ENCODE measurements at places on chromosomes 5 and 9.
A peak's percentile ranks its signal among the peaks of the same experiment; 100 is the strongest.

GRCh38 chr9:130927995-130928900 is 10.8 kb downstream of the FIBCD1 start:
- DNase-seq = no peak

- peak; percentile 6 for DNase-seq
These were observed 423.7 kb downstream of the ANXA1 start for GRCh38 chr9:73575101-73576060.

- DNase-seq = no peak
These were observed at the start of gene TRAF1 for GRCh38 chr9:120926397-120926928. Gene TRAF1 (minus strand): TSS chr9:120926796. CDS start chr9:120926075, 721 bp downstream.

DNA sequence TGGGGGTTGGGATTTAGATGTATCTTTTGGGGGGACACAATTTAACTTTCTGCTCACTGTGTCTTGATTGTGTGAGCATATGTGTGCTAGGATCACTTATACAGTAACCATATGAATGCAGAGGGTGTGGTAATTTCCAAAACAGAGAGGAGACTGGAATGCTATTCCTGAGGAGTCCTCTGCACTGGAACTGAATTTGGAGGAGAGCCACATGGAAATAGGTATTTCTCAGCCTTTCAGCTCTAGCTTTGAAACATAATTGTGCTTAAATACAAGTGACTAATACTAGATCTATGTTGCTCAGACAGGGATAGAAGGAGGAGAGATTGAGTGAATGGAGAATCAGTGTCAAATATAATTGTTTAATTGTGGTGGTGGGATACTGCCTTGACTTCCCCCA is 45.5 kb downstream of the FOCAD start:
- no peak for DNase-seq

GRCh38 chr5:152556784-152557183 is 151.7 kb upstream of the NMUR2 start:
- DNase-seq = no peak

- no peak for DNase-seq
These were observed 50.3 kb downstream of the SAR1B start for GRCh38 chr5:134582281-134582680.

DNA sequence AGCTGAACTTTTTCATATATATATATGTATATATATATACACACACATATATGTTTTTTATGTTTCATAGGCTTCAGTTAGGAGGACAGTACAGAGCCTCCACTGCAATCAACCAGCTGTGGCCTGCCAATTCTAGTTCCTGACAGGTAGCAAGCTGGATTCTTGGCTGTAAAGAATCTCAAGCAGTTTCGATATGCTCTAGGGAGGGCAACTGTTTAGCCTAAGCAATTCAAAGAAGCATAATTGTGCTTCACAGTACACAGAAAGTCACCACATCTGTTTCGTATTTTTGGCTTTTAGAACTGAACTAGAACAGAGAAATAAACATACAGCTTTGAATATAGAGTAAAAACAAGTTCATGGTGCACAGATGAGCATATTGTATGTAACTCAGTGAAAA is 152.4 kb upstream of the ARRDC3 start:
- no peak for DNase-seq

GRCh38 chr9:2248768-2249265 is 233.7 kb downstream of the SMARCA2 start:
- no peak for DNase-seq

DNA sequence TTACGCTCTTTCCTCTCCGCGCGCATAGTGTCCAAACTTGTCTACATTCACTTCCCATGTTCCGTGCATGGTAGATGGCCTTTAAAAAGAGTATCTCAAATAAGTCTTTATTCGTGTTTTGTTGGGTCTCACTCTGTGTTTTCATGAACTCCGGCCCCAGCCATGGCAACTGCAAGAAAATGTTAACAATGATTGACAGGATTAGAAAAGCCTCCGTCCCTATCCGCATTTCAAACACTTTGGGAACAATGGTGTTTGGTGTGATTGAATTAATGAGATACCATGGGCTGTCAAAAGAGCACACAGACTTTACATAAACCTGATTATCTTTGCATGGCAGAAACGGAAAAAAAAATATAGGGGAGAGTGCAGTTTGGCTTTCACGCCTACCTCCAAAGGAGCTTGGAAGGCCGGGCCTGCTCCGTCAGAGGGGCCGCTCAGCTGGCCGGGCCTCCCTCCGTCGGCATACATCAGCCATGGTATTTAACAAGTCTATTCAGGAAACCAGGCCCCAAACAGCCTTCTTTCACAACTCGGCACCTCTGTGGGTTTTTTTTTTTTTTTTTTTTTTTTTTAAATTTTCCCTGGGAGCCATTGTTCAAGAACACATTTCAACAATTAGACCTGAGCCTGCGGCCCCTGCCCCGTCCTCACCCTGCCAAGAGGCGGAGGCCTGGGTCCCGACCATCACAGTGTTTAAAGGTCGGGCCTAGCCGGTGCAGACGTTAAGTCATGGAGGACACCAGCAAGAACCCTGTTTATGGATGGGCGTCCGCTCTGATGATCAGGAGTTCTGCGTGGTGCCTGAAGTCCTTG is 323.8 kb upstream of the IRX4 start:
- DNase-seq = no peak

GRCh38 chr9:117775591-117775990 is 71.4 kb downstream of the TLR4 start:
- no peak for DNase-seq

- DNase-seq = no peak
These were observed 21.7 kb upstream of the FIBCD1 start for GRCh38 chr9:130960522-130961378.

DNA sequence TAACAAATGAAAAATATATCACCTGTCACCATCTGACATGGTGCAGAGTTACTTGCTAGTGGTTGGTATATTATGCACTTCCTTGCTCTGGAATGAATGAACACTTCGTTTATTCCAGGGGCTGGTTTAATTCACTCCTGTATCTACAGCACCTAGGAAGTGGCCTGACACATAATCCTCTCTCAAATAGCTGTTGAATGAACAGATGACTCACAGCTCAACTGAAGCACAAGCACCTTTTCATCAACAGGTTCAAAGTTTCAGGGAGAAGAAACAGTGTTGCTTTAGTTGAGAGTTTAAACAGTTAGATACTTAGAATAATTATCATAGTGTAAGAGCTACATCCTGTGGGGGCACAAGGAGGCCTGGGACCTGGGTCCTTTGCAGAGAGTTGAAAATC is 135.0 kb upstream of the DAP start:
- DNase-seq = no peak

DNA sequence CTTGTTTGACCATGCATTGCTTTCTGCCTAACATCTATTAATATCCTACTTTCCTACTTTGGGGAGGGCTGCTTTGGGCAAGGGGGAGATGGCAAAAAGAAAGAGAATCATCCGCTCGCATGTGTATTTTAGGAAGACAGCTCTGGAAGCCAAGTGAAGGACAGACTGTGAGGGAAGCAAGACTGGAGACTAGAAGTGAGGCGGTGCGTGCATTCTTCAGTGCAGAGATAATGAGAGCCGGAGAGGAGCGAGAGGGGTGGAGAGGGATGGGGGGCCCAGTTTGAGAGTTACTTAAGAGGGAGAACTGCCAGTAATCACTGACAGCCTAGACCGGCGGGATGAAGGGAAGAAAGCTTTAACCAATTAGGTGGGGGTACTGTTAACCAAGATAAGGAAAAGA is 151.7 kb upstream of the RAPGEF1 start:
- DNase-seq = no peak

DNA sequence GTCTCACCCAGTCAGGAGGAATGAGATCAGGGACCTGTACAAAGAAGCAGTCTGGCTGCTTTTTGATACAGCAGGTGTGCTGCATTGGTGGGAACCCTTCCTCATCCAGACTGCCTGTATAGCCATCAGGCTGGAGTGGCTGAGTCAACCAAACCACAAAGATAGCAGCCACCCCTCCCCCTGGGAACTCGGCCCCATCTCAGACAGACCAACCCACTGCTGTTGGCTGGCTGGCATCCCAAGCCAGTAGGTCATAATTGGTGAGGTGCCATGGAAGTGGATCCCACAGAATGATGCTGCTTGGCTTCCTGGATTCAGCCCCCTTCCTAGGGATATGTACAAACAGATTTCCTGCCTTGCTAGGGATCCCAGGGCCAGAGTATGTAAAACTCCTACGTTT is 60.9 kb downstream of the YTHDC2 start:
- DNase-seq = no peak

GRCh38 chr5:24712947-24713346 is 68.2 kb upstream of the CDH10 start:
- no peak for DNase-seq

GRCh38 chr9:95770653-95771131 is 104.8 kb upstream of the ERCC6L2 start:
- no peak for DNase-seq

DNA sequence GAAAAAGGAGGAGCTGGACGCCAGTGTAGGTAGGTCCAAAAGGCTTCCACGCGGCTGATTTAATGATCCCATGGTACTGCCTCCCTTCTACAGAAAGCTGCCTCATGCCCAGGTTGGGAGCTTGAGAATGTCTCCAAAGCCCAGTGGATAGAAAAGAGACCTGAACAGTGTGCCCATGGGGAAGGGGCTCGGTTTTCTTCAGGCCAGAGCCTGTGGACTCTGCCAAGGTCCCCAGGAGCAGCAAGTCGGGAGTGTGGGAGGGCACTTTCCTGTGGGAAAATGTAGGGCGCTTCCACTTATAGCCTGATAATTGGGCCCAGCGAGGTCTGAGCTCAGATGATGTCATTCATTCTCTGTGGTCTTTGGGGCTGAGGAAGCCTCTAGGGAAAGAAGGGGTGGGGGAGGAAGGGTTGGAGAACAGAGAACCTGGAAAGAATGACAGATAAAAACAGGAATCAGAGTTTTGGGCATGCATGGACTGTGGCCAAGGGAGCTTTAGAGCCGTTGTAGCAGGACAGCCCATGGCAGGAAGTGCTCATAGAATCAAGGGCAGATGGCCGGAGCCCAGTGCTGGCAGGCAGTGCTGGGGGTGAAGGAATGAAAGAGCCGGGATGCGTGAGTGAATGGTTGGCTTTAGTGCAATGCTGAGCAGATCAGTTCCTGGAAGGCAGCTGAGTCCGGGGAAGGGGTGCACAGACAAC is 42.5 kb upstream of the SH3PXD2B start:
- peak; percentile 37 for DNase-seq

DNA sequence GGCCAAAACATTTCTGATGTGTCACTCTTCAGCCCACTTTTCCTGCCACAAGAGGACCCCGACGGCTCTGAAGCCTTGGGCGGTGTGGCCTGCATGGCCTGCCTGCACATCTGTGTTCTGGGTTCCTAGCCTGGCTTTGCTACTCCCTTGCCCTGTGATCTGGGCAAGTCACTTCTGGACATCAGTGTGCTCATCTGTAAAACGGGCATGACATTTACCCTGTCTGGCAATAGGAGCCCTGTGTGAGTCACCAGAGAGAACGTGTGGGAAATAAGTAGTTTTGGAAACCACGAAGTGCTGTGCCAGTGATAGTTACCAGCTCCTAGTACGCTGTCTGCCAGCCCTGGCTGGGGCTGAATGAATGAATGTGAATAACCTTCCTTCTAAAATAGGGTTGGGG is 90.8 kb downstream of the MACROH2A1 start:
- no peak for DNase-seq

GRCh38 chr9:35757226-35757891 is 3.3 kb upstream of the MSMP start:
- DNase-seq = peak; percentile 34

DNA sequence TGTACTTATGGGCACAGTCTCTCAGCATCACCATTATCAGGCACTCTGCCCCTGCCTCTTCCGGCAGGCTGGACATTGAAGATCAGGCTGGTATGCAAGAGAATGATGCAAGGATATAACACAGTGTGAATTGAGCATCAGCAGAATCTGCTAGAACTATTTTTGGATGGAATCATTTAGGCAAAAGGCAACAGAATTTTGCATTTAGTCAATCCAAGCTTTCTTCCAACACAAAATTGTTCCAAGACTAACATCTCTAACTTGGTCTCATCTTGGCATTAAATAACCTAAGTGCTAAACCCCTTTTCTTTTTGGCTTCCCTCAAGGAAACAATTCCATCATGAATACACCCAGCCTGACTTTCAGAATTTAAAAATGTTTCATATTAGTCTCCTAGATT is 339.9 kb downstream of the PRELID2 start:
- no peak for DNase-seq

GRCh38 chr9:19430201-19430760 is 21.5 kb downstream of the ACER2 start:
- no peak for DNase-seq

- no peak for DNase-seq
These were observed 15.3 kb downstream of the NCS1 start for GRCh38 chr9:130187523-130187846.

DNA sequence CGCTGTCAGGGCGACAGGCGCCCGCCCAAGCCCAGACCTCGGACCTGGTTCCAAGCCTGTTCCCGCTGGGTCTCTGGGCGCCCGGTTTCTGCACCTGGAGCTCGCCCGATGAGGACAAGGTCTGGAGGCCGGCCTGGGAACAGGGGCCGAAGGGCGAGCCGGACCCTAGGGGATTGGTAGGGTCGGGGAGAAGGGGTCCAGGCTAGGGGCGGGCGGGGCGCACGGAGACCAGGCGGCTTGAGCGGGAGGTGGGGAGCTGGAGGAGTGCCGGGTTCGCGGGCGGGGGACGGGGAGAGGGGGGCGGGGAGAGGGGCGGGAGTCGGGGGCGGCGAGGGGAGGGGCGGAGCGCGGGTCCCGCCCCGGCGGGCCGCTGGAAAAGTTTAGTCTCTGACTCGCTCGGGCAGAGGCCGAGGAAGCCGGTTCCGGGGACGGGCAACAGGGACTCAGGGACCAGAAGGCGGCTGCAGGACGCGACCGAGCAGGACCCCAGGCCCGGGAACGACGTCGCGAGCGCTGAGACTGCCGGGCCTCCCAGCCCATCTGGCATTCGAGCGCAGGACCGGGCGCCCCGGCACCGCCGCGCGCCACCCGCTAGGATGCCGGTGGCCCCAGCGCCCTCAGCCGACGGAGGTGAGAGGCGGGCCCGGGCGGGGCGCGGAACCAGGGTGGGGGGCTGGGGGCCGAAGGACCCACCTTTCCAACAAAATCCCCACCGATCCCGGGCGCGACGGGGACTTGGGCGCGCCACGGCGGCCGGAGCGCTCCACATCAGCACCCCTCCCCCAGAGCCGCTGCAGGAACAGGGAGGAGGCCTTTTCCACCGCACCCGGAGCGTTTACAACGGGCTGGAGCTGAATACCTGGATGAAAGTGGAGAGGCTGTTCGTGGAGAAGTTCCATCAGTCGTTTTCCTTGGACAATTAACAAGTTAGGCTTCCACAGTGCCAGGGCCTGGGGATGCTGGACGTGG is at the start of gene S1PR3:
TSS of gene S1PR3 (plus strand) at position 403 of the 969 bp plus-strand sequence. CDS start 9,733 bp downstream, outside the sequence.
- no peak for DNase-seq

GRCh38 chr5:18745042-18745987 is 1111.1 kb downstream of the TAF11L14 start:
- no peak for DNase-seq

GRCh38 chr9:18020121-18020745 is 441.4 kb downstream of the SH3GL2 start:
- no peak for DNase-seq

GRCh38 chr9:98927724-98928123 is 16.0 kb upstream of the COL15A1 start:
- DNase-seq = no peak

GRCh38 chr5:54457094-54457862 is 1.8 kb downstream of the HSPB3 start:
- DNase-seq = no peak
